ENCODE measurements at places on chromosomes 4 and X.

- no peak for DNase-seq
Measured at GRCh38 chr4:147370881-147371280, 110.0 kb upstream of the EDNRA start.

DNA sequence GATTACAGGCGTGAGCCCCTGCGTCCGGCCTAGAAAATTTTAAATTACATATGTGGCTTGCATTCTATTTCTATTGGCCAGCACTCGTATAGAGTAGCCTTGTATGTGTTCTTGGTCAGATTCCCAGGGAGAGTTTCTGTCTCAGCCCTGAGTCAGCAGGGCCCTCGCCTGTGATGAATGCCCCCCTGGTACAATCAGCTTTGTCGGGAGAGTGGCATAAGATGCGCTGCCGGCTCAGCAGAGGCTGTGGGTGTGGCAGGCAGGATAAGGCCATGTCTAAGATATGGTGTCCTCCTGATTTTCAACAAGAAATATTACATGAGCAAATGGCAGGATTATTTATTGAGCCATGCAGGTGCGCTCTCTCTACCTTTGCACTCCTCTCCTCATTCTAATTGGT is 1.6 kb upstream of the REELD1 start:
- no peak for DNase-seq

DNA sequence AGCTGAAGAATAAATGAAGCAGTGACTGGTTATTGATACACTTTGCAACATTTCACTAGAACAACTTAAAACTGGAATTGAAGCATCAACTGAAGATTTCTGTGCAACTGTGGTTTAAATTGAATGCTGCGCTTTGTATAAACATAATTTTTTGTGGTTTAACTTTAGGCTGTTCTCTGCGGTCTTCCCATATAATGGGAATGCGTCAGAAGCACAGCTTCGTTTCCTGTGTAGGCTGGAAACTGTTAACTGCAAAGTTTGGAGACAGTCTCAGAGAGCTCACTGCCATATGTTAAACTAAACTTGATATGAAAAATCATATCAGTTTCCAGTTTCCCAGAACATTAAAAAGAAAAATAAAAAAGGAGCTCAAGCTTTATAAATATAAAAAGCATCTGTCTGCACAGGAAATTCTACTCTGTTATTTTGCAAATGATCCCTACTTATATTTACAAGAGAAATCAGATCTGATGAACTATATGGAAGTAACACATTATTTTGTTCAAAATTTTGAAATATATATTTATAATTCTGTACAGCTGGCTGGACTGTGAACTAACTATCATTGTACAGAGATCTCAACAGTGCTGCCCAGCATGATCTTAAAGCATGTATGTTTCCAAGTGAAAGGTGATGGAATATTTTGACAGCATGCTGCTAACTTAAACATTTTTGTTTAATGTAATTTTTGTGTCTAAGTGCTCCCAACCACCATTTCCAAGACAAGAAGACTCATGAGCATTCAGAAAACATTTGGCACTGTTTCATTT is 139.9 kb downstream of the NDST3 start:
- DNase-seq: no peak

DNA sequence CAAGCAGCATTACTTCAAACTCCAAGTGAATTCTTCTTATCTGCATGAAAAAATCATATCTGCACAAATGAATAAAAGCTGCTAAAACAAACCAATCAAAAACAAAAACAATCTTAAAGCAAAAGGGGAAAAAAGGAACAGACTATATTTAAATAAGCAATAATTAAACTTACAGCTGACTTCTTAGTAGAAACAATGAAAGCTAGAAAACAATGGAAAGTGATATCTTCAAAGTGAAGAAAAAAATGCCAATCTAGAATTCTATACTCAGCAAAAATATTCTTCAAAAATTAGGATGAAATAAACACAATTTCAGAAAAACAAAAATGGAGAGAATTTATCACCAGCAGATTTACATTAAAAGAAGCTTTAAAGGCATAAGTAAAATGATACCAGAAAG is 20.0 kb downstream of the STBD1 start:
- DNase-seq: no peak

DNA sequence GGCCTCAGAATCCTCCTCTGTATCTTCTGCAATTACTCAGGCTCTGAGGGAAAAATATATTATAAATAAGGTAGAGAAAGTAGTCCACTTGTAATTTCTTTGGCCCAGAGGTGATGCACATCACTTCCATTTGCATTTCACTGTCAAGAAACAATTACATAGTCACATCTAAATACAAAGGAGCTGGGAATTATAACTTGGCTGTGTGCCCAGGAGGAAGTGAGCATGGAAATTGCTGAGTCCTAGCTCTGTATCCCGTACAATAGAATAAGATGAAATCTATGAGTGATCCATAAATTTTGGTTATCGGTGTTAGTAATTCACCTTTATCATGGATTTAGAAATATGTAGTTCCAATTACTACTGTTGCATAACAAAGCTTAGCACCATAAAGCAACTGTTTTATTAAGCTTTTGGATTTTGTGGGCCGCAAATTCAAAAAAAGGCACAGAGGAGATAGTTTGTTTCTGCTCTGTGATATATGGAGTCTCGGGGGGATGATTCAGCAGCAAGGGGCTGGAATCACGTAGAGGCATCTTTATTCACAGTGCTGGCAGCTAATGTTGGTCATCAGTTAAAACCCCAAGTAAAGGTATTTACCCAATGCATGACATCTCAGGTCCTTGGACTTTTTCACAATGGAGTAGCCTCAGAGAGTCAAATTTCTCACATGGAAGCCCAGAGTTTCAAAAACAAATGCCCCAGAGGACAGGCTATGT is 241.4 kb upstream of the GALNT7 start:
- no peak for DNase-seq

DNA sequence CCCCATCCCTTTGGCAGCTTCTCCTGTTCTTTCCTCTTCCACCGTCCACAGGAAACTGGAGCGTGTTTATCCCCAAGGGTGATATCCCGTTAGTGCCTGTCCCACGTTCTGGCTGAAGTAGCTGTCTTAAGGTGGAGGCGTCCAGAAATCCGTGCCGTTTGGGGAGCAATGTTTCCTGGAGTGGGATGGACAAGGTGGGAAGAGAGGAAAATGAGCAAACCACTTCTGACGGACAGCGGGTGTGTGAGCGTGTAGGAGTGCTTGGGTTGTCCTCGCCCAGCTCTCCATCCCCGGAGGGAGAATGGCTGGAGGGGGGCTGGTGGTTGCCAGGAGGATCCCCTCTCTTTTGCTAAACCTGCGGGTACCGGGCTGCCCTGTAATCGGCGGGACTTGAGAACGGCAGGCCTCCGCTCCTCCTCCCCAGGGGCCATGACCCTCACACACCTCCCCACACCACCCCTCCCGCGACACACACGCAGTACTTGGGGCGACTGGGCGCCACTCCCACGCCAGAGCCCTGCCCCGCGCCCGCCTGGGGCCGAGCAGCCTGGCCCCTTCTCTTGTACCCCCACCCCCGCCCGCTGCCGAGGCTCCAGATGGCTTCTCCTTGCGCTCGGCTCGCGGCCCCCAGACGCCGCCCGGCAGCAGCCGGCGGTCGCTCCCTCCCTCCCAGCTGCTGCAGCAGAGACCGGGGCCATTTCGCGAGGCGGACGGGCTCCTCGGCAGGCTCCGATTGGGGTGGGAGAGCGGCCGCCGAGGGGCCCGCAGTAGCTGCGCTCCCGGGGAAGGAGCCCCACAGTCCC is 13.9 kb upstream of the PRDM8 start:
- peak; percentile 39 for DNase-seq

GRCh38 chr4:104848597-104849225 is 298.0 kb upstream of the TET2 start:
- no peak for DNase-seq

DNA sequence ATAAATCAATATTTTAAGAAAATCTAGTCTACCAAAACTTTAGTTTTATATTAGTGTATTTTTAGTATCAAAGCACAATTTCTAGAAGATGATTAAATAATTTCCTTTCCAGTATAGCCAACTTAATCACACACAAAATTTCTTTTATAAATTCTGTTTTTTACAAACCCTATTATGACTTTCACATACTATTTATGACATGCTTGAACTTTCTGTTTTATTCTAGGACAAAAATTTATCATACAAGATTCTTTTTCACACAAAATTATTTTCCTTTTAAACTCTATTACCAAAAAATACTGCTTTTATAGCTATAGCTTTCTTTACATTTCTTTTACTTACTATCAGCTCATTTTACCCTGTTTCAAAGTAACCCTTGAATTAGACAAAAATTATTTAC is 149.5 kb downstream of the OR13H1 start:
- no peak for DNase-seq

DNA sequence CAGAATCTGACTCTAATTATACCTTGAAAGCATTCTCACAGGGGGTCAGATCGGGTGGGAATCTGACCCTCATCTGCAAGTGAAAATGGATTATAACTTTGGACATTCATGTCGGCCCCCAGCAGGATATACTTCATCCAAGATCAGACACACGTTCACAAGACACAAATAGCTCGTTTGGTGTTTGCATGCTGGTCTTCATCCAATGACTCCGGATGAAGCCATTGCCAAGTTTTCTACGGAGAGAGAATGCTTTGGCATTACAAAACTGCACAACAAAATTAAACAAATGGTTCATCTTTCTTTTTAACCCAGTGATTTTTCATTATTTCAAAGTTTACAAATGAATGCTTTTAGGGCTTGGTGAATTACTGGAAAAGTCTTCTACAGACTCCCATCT is 105.5 kb downstream of the MID1 start:
- no peak for DNase-seq

- no peak for DNase-seq
Measured at GRCh38 chrX:155891446-155892210, 10.5 kb downstream of the VAMP7 start.

DNA sequence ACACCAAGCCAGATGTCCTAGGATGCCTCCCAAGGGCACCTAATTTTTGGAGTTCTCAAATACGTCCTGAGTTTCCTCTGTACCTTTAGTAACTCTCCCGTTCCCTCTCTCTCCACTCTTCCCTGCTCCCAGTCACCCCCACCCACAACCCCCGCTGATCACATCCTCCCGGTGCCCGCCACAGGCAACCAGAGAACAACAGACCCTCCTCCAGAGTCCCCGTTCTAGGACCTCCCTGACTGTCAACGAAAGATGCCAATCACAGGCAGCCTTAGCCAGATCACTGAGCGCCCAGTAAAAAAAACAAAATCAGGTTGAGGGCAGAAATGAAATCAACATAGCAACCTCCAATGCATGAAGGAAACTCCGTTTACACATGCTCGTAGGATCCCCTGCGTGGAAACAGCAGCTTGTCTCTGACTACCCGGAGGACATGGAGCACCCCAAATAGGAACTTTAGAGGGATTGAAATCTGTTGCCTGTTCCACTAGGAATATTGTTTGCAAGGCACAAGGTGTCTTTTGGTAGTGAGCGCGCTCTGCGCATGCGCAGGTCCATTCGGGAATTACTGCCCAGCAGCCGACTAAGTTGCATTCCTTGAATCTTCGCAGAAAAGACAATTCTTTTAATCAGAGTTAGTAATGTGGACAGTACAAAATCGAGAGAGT is at the start of gene GABRB1:
Gene GABRB1, plus strand, starts transcription at position 557 of the 668 bp plus-strand sequence.
- no peak for DNase-seq

DNA sequence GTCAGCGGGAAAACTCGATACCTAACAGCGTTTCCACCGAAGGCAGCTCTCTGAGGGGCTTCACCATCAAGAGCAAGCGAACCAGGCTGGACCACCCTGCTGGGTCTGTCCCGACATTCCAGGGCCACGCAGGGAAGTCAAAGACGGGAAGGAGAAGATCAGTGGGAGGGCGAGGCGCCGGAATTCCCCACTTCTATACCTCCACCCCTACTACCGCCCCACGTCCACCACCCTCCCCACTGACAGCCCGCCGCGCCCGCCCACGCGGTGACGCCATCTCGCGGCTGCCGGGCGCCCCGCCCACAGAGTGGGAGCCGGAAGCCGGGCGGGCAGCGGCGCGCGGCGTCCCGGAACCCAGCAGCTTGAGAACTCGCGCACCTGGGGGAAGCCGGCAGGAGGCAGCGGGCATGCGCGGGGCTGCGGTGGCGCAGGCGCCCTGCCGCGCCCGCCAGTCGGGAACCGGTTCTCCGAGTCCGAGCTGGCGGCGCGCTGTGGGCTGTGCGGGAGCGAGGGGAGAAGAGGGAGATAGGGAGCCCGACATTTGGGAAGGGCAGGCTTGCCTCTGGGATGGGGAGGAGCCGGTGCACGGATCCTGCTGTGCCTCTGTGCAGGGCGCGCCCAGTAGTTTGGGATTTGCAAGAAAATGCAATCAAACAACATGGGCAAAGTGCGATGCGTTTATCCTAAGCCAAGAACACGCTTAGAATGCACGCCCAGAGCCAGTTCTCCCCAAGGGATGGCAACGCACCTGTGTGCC is 3.2 kb upstream of the STIM2 start:
- DNase-seq: peak; percentile 94

DNA sequence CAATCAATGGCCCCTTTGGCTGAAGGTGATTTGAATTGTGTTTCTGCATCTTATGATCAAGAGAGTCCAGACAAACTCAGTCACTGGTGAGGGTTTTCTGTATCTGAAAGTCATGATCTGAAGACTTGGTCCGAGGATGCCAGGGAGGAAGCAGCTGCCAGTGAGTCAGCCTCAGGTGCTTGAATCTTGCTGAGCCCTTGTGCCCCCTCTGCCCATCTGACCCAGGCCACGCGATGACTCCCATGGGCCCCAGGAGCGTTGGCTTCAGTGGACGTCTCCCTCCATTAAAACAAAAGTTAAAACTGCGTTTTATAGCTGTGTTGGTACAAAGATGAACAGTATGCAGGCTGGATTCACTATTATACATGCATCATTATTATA is 62.0 kb downstream of the HTRA3 start:
- no peak for DNase-seq

DNA sequence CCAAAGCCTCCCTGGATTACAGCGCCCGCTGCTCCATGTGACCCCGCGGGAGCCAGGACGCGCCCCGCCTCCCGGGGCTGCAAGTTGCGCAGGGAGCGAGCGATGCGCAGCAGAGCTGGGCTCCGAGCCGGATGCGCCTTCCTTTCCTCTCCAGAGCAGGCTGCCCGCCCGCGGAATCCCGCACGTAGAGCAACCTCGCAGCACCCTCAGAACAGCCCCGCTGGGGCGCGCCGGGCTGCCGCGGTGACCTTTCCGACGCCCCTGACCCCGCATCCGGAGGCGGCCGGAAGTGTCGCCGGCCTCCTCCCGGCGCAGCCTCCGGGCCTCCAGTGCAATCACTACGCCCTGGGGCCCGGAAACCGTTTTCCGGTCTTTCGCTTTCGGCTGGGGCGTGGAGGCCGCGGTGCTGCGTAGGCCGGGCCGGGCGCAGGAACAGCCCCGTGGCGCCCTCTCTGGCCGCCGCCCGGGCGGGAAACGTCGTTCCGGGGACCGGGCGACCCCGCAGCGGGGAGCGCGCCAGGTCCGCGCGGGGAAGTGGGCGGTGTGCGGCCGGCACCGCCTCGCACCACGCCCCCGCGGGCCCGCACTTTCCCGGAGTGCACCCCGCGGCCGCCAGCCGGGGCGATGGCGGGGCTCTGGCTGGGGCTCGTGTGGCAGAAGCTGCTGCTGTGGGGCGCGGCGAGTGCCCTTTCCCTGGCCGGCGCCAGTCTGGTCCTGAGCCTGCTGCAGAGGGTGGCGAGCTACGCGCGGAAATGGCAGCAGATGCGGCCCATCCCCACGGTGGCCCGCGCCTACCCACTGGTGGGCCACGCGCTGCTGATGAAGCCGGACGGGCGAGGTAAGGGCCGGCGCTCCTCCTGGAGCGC is at the start of gene CYP4V2:
Gene CYP4V2, plus strand, starts transcription at position 368 of the 866 bp plus-strand sequence. Its CDS starts 257 bp downstream, at position 625.
- peak; percentile 79 for DNase-seq
